Type B pancreatic cell (in vitro differentiated cells): ENCODE measurements at places on chromosomes 7 and 10.

- no peak for DNase-seq
These were observed 1.7 kb upstream of the LDB1 start for GRCh38 chr10:102121739-102122372.

DNA sequence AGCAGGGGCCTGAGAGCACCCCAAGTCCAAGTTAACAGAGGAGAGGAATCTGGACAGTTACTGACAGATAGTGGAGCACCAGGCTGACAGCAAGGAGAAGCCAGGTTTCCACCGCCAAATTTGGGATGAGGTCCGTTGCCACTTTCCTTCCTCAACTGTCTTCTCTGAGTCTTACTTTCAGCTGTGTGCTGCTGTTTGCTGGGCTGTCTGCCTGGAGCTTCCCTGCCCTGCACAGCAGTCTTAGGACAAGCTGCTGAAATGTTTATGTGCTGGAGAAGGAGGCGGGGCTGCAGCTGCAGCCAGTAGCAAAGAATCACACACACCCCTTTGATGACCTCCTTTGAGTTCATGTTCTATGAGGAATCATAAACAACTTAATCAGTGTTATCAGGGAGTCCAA is 17.4 kb upstream of the CYP3A7 start:
- DNase-seq: no peak

DNA sequence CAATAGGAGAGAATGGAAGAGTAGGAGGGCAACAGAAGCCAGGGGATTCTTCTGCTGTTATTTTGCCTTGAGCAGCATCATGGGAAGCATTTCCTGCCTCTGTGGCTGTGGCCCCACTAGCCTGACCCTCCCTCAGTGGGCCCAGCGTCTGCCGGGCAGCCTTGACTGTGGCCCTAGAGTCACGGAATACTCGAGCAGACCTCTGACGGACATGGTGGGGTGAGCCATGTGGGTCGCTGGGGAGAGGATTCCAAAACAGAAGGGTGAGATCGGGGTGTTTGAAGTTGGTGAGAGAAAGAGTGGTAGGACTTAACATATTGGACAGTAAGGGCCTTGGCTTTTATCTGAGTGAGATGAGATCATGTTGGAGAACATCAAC is 8.3 kb upstream of the PRKAG2 start:
- no peak for DNase-seq

GRCh38 chr7:13047061-13047460 is 359.6 kb downstream of the ARL4A start:
- no peak for DNase-seq
